HT-29 (cell line): ENCODE measurements at places on chromosomes 5 and 9. TPM values are rescaled to one million over a fixed set of nuclear protein-coding genes. Genes with fewer than 3 reads are reported as not detected.

DNA sequence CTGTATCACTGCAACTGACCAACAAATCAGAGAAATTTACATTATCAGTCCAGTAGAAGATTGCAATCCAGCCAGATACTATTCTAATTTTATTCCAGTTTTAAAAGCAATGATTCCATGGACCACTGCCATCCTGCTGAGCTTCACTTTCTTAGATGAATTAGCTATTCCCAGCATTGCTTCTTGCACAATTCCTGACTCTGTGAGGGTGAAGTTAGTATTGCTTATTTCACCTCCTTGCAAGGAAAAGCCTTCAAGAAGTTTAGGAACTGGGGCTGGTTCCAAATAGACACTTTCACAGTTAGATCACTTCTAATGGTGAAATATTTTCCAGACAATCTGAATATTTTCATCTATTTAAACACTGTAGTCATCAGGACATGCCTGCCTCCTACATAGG lies 338.6 kb upstream of the TNC start:
- no peak for DNase-seq

DNA sequence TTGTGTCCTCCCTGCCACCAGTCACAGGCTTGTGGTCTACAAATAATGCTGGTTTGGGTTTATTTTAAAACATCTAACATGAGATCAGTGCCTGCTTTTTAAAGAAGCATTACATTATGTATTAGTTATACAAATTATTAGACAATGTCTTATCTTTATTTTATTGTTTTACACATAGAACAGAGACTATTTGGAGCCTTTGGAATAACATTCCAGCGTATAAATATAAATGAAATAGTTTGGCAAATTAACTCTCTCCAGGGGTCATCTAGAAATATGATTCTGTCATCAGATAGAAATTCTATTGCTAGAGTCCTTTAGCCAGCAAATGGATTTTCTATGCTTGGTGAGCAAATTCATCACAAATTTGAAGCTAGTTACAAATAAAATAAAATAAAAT lies 22.4 kb downstream of the MAP1B start:
- DNase-seq = no peak

- DNase-seq = no peak
Measured at GRCh38 chr9:109440117-109440515, 58.0 kb downstream of the PTPN3 start.

- DNase-seq = no peak
Measured at GRCh38 chr9:34688329-34689115, 2.6 kb downstream of the CCL19 start.

- no peak for DNase-seq
Measured at GRCh38 chr9:137275588-137276472, 1.7 kb upstream of the TOR4A start.

- DNase-seq = no peak
Measured at GRCh38 chr9:133833388-133834025, 95.4 kb upstream of the SARDH start.

GRCh38 chr5:174528821-174529544 lies 195.4 kb upstream of the MSX2 start:
- no peak for DNase-seq

DNA sequence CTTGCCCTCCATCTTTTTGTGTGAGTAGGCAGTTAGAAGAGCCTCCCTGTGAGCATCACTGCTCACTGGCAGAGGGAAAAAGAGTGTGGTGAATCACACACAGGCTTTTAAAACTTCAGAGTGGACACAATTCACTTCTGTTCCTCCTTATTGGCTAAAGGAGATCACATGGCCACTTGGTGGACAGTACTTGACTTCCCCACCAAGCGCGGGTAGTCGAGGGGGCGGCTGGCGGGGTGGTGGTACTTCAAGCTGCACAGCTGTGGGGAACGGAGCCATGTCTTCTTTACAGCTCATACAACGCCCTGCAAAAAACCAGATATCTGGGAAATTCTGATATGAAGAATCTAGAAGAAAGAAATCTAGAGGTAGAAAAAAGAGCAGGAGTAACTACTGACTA lies 95.4 kb downstream of the PAM start:
- no peak for DNase-seq

DNA sequence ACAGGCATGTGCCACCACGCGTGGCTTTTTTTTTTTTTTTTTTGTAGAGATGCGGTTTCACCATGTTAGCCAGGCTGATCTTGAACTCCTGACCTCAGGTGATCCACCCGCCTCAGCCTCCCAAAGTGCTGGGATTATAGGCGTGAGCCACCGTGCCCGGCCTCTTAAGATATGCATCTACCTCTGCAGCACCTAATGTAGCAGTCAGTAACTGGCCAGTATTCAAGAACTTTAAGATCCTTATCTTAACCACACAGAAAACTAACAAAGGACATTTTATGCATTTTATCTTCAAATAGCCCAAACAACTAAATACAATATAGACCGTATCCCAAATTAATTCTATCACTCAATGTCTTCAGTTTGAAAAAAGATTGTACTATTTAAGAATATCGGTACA lies 618.7 kb downstream of the TLE1 start:
- peak; percentile 9 for DNase-seq

DNA sequence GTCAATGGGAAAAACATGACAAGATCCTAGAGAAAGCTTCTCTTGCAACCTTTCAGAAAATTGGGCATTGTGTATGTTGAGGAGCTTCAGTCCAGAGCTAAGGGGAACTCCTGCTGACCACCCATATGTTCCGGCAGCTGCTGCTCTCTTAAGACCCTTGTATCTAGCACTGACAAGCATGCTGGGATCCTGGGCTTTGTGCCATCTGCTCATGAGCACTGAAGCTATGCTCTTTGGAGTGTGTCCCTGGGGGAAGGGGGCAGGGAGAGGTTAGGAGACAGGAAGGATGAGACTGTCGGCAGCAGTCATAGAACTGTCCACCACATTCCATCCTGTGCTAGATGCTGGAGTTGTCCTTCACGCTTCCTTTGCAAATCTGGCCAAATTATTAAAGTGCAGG lies 109.3 kb downstream of the JAKMIP2 start:
- no peak for DNase-seq

GRCh38 chr5:77010243-77010642 lies 20.0 kb upstream of the AGGF1 start:
- DNase-seq = no peak

- DNase-seq = no peak
Measured at GRCh38 chr5:85288914-85289313, 904.2 kb upstream of the EDIL3 start.

GRCh38 chr5:91114658-91115057 lies 268.5 kb downstream of the ARRDC3 start:
- no peak for DNase-seq

GRCh38 chr5:32172923-32173266 lies 1.2 kb downstream of the GOLPH3 start:
- no peak for DNase-seq

DNA sequence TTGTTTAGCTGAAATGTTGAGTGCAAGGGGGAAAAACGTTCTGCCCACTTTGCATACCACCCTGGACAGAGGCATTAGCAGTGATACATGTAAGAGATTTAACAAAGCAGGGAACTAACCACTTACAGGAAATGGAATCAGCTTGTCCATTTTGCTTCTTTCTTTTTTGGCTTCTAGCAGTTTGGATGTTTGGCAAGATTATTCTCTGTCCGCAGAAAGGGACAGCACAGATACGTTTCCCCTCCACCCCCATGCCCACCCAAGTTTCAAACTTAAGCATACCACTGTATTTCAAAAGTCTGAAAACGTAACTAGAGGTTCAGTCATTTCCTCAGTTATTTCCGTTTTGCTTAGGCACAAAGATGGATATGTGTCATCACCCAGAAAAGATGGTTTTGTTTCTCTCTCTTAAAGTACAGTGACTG lies 118.4 kb downstream of the GDNF start:
- no peak for DNase-seq

DNA sequence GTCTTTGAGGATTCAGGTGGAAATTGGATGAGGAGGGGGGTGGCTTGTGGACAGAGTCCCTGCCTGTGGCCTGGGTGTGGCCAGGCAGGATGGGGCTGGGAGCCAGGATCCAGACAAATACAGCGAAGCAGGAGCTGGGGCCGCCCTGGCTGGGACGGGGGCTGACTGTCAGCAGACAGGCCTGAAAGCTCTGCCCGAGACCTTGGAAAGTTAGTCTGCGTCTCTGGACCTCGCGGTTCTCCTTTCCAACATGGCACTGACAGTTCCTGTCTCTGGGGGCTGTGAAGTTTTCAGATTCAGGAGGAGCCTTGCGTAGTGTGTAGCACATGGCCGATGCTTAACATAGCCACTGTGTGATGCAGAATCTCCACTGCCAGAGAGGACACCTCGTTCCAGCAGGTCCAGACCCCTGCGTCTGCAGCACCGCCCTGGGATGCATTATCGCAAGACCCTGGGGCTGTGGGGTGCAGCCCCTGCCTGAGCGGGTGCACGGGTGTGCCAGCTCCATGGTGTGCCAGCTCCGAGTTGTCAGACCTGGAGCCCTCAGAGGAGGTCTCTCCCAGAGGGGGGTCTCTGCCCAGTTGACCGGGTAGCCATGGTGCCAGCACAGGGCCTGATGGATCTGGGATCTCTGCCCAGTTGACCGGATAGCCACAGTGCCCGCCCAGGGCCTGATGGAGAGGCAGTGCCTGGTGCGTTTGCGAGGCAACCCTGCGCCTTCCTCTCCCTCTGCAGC lies 89.3 kb downstream of the COL5A1 start:
- DNase-seq = no peak

- no peak for DNase-seq
Measured at GRCh38 chr9:69071059-69071458, 35.5 kb downstream of the FXN start.

- no peak for DNase-seq
Measured at GRCh38 chr9:126151686-126152134, 174.9 kb upstream of the MVB12B start.

- no peak for DNase-seq
Measured at GRCh38 chr5:123451047-123451446, 27.8 kb upstream of the CEP120 start.

- DNase-seq = no peak
Measured at GRCh38 chr5:149545327-149545726, 5.9 kb downstream of the CSNK1A1 start.

GRCh38 chr9:85224301-85224700 lies 517.5 kb downstream of the AGTPBP1 start:
- DNase-seq = no peak

GRCh38 chr5:60888359-60889061 lies 44.4 kb upstream of the ELOVL7 start:
- DNase-seq = no peak

DNA sequence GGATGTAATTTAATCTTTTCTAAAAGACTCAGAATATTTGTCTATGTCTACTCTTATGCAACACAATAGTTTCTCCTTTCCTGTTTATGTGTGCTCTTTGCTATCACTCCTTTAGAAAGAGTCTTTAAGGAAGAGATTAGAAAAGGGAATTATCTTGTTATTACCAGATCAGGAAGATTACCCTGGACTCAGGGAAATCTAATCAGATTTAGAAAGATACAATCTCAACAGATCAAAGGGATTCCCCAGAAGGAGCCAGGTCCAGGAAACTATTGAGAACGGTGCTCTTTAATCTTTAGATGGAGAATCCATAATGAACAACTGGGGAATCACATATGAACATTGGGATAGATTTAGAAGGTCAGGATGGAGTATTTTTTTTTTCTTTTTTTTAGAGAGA lies 32.4 kb upstream of the ZFR start:
- DNase-seq = no peak

GRCh38 chr5:135455876-135456237 lies 3.7 kb upstream of the TIFAB start:
- no peak for DNase-seq

DNA sequence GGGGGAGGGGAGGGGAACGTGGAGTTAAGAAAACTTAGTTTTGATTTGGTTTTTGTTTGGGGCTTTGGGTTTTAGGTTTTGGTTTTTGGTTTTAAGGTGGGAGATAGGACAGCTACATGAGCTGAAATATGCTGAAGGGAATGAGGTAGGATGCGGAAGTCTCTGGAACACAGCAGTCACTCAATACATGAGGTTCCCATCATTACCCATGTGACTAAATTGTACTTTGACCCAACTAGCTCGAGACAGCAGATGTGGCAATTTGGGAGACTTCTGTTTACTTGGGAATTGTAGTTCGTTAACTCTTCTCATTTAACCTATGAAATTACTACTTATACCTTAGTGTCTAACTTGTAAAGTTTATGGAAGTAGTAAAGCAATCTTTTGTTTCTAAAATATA lies 124.2 kb downstream of the TLE1 start:
- peak; percentile 47 for DNase-seq

- no peak for DNase-seq
Measured at GRCh38 chr9:86445671-86446070, 91.5 kb upstream of the TUT7 start.

GRCh38 chr5:106755066-106755465 lies 915.7 kb downstream of the EFNA5 start:
- DNase-seq = no peak

GRCh38 chr5:168251259-168251658 lies 40.2 kb upstream of the WWC1 start:
- DNase-seq = no peak

GRCh38 chr5:36491856-36492255 lies 114.5 kb upstream of the SLC1A3 start:
- DNase-seq = no peak

DNA sequence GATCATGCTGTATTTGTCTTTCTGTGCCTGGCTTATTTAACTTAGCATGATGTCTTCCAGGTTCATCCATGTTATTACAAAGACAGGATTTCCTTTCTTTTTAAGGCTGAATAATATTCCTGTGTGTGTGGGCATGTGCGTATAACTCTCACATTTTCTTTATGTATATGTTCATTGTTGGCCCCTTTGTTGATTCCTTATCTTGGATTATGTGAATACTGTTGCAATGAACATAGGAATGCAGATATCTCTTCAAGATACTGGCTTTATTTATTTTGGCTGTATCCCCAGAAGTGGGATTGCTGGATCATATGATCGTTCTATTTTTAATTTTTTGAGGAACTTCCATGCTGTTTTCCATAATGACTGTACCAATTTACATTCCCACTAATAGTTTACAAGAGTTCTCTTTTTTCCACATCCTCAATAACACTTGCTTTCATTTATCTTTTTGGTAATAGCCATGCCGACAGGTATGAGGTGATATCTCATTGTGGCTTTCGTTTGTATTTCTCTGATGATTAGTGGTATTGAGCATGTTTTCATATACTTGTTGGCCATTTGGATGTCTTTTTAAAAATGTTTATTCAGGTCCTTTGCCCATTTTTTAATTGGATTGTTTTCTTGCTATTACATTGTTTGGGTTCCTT lies 38.0 kb downstream of the CREBRF start:
- peak; percentile 12 for DNase-seq

- no peak for DNase-seq
Measured at GRCh38 chr9:72855890-72856523, 96.8 kb downstream of the ALDH1A1 start.

The PCDHAC2 gene
- 0.03 and 0.10 TPM in 2 replicates for total RNA-seq

The ZNF883 gene
- not detected in 2 replicates for total RNA-seq

The ACER2 gene
- 1.9 and 3.0 TPM in 2 replicates for total RNA-seq

The PCDHGB1 gene
- 0.10 and 0.23 TPM in 2 replicates for total RNA-seq

The CAMK4 gene
- total RNA-seq = not detected in 2 replicates

The RASEF gene
- total RNA-seq = 61.9 and 69.7 TPM in 2 replicates

The ZNF879 gene
- total RNA-seq = not detected in 2 replicates

The PCDHB4 gene
- total RNA-seq = not detected in 2 replicates

The KCNIP1 gene
- not detected in 2 replicates for total RNA-seq

The DPYSL3 gene
- total RNA-seq = 0.81 and 2.3 TPM in 2 replicates

The SNCB gene
- not detected in 2 replicates for total RNA-seq

The SLC35D2 gene
- total RNA-seq = 25.0 and 25.2 TPM in 2 replicates

The DIPK1B gene
- not detected in 2 replicates for total RNA-seq

The QRFP gene
- not detected in 2 replicates for total RNA-seq

The LOX gene
- not detected in 2 replicates for total RNA-seq

The CFAP90 gene
- not detected in 2 replicates for total RNA-seq

The PHF24 gene
- total RNA-seq = not detected in 2 replicates

The IFNB1 gene
- total RNA-seq = not detected in 2 replicates
